ENCODE measurements at places on chromosomes 5 and 9.

DNA sequence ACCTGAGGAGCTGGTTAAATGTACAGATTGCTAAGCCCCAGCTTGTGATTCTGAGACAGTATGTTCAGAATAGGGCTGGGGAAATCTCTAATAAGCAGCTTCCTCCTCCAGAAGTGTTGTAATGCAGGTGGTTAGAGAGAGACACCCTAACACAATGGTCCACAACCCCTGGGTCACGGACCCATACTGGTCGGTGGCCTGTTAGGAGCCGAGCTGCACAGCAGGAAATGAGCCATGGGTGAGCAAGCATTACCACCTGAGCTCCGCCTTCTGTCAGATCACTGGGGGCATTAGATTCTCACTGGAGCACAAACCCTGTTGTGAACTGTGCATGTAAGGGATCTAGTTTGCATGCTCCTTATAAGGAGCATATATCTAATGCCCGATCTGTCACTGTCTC lies 61.8 kb downstream of the SLC36A1 start:
- DNase-seq: no peak

DNA sequence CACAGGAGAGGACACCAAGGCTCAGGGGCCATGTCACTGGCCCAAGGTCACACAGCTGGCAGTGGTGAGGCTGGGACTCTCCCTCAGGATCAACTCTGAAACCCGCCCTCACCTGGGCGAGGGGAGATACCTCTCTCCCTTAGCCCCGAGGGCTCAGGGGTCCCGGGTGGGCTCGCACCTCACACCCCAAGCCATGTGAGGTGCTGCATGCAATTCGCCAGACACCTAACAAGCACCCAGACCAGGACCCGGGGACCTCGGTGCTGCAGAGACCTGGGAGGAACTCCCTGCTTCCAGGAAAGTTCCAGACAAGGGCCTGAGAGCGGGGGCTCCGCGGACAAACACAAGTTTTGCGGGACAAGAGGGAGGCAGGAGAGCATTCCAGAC lies 19.3 kb downstream of the BRD3 start:
- DNase-seq: no peak

DNA sequence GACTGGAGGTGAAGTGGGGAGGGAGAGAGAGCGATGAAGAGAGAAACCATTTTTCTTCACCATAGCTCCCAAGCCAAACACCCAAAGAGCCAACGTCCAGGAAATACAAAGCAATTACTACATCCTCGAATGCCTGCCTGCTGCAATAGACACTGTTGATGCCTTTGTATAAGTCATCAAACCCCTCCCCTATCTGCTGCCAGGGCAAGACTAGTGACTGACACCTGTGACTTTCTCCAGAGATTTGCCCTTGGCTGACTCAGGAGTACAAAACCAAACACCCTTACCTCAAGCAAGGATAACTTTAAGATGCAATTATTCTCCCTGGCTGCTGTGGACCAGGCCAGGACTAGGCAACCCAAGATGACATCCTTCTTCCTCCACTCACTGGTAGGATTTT lies 81.8 kb upstream of the RASA1 start:
- DNase-seq: no peak

GRCh38 chr5:143314659-143315058 lies 88.8 kb downstream of the NR3C1 start:
- peak; percentile 19 for DNase-seq

DNA sequence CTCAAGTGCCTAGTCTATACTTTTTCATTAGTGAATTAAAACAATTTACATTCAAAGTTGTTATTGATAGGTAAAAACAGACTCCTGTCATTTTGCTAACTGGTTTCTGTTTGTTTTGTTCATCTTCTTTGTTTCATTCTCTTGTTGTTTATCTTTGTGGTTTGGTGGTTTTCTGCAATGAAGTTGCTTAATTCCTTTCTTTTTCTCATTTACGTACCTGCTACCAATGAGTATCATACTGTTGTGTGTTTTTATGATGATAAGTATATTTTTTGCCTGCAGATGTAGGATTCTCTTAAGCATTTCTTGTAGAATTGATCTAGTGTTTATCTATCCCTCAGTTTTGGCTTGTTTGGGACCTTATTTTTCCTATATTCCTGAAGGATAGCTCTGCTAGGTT lies 2230.0 kb downstream of the MAT2B start:
- DNase-seq: no peak

DNA sequence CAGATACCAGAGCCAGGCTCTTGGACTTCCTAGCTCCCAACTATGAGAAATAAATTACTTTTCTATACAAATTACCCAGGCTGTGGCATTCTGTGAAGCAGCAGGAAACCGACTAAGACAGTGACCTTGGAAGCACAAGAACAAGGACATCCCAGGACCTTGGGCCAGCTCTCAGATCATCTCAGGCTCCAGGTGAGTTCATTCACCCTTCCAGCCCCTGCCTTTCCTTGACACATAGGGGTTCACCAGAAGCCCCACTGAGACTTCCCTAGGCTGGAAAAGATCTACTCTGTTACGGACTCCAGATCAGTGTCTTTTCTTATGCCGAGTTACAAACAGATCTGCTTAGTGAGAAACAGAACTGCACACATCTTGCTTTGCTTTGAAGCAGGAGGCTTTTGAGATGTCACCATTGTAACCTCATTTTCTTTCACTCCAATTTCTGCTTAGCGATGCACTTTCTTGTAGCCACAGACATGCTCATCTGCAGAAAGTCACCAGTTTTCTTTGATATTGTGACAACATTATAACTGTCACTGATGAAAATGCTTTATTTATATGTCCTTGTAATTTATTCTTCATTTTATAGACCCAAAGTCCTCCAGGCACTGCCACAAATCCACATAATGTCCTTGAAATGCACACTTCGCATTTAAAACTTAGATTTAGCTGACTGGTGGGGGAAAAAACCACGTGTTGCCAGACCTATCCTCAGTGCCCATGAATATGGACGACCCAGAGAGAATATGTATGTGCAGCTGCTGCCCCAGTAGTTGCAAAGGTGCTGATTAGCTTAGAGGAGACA lies 8.1 kb downstream of the CD180 start:
- DNase-seq: no peak

DNA sequence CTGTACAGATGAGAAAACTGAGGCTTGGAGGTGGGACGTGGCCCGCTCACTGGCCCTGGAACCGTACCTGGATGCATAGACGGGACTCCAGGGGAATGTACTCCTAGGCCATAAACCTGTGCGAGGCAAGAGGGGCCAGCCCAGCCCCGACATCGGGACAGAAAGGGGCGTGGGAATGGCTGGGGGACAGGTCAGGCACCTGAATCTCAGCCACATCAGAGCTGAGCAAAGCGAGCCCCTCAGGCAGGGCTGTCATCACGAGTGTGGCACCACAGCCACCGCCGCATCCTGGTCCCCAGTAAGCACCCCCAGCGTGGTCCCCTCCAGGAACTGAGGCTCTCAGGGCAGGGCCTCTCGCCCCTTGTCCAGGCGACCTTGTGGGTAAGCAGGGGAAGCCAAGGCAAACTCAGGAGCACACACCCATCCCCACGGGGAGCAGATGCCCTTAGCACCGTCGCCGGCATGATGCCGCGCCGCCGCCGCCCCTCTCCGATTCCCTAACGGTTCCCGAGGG lies 16.5 kb downstream of the NACC2 start:
- DNase-seq: no peak

DNA sequence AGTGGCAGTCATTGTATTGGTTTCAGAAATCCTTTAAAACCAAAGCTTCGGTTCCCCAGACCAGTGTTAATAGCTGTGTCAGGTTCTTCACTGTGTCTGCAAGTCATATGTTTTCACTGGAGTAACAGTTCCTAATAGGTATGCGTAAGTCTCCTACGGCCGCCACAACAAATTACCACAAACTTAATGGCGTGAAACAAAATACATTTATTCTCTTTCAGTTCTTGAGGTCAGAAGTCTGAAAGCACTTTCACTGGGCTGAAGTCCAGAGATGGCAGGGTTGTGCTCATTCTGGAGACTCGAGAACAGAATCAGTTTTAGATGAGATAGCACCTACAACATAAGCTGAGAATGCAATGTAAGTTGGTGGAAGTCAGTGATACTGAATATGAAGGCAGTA lies 556.2 kb downstream of the TLE4 start:
- DNase-seq: peak; percentile 23

GRCh38 chr5:151202381-151203139 lies 21.3 kb downstream of the CCDC69 start:
- DNase-seq: peak; percentile 35

GRCh38 chr5:118519466-118519865 lies 468.9 kb downstream of the DTWD2 start:
- no peak for DNase-seq

DNA sequence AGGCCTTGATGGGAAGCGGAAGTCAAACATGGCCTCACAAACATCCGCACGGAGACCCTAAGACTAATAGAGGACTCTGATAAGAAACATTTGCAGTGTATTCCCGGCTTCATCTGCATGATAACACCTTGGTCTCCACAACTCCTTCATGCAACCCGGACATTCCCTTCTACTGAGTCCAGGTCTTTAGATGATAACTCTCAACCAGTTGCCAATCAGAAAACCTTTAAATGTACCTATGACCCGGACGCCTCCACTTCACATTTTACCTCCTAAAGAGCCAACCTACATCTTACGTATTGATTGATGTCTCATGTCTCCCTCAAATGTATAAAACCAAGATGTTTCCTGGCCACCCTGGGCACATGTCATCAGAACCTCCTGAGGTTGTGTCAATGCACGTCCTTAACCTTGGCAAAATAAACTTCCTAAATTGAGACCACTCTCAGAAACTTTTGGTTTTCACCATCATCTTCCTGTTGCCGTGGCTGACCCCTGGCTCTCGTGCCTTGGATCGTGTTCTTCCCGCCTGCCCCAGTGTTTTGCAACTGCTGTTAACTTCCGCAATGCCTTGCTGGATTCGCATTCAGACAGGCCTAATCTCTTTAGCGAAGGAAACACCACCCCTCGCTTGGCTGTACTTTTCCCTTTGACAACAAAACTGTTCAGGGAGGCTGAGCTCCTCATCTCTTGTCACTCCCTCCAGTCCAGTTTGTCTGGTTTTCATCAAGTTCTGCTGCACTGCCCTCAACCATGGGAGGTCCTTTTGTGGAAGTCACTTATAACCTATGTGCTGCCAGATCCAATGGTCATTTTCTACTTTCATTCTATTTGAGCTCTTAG lies 1.1 kb upstream of the DAP start:
- DNase-seq: no peak

All from GM12865 (cell line).